ENCODE measurements at places on chromosomes 1 and 21.

DNA sequence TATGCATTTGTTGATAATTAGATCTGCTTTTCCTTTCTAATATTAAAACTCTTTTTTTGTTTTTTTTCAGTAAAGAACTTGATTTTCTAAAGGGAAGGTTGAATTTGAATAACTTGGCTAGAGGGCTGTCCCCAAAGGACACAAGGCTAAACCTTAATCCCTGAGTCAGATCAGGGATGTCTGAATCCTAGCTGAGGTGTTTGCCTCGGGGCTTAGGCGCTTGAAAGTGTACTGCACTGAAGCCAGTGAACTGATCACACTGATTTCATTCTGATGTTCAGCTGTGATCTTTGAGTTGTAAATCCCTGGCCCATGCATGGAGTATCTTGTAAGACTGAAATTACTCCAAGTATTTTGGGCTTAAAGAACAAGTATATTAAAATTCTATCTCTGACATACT is 42.8 kb downstream of the MTR start:
- DNase-seq, result no peak

GRCh38 chr1:75400716-75401115 is 210.2 kb downstream of the SLC44A5 start:
- DNase-seq, result no peak

GRCh38 chr1:31244326-31244725 is 4.6 kb upstream of the NKAIN1 start:
- DNase-seq, result no peak

DNA sequence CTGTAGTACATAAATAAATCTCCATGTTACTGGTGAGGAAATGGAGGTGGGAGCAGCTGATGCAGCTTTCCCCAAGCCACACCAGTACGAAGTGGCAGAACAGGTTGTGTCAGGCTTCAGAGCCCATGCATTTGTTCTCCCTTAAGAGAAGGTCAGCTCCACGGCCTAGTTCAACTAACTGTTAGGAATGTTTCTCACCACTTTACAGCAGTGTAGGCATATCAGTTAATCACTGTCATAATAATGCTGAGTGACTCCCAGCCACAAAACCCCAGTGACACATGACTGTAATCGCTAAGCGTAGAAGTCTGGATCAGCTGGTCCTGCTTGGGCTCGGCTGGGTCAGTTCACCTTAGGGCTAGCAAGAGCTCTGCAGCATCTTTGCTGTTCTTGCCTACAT is 90.4 kb downstream of the VPS26C start:
- no peak for DNase-seq

DNA sequence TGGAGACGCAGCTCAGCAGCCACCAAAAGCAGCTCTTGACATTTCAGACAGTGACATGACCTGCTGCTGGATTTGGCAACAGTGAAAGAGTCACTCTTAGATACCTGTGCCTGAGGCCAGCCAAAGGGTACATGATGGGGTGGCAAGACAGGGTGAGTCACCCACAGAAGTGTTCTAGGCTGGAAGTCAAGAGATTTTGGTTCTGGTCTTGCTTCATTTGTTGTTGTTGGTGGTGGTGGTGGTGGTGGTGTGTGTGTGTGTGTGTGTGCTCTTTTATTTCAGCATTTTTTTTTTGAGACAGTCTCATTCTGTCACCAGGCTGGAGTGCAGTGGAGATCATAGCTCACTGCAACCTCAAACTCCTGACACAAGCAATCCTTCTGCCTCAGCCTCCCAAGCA is 25.8 kb downstream of the SHISAL2A start:
- DNase-seq, result no peak

DNA sequence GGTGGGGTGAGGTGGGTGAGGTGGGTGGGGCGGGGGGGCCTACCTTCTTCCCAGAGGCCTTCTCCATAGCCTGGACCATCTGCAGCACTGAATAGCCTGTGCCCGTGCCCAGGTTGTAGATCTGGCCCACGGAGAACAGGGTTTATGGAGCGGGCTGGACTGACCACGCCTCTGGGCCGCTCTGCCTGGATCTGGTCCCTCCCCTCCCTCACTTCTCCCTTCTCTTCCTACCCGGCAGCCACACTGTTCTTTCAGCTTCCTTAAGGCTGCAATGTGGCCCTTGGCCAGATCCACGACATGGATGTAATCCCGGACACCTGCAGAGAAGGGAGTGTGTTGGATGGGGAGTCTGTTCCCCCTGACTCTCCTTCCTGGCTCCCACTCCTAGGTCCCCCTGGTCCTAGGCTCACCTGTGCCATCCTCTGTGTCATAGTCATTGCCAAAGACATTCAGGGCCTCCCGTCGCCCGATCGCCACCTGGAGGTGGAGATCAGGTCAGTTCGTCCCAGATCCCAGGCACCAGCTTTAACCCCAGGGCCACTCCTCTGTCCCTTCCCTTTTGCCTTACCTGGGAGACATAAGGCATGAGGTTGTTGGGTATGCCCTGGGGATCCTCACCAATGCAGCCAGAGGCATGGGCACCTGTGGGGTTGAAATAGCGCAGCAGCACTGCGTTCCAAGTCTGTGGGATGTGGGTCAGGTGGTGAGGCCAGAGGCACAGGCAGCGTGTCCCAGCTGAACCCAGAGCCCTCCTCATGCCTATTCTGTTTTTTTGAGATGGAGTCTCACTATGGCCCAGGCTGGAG is 3.9 kb downstream of the GALE start:
- no peak for DNase-seq

- DNase-seq, result no peak
Measured at GRCh38 chr1:221697923-221698425, 43.9 kb downstream of the DUSP10 start.

GRCh38 chr1:156104065-156104810 is 10.3 kb upstream of the LMNA start:
- DNase-seq, result no peak

DNA sequence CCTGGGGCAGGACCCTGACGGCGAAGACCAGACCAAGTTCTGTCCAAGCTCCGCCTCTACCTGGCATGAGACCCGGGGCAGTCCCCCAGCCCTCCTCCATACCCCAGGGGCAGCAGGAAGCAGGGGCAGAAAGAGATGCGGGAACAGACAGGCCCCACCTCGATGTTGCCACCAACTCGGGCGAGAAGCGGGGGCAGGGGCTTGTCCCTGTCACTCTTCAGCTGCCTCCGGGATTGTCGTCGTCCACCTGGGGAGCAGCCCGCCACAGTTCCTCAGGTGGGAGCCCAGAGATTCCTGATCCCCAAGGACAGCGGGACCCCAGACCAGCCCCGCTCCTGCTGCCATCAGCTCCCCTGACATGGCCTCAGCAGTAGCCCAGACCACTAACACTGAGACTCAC is 54.8 kb downstream of the CHD5 start:
- no peak for DNase-seq

GRCh38 chr1:208748387-208749165 is 504.4 kb upstream of the PLXNA2 start:
- no peak for DNase-seq

GRCh38 chr1:39268112-39268581 is 63.7 kb downstream of the MACF1 start:
- DNase-seq, result no peak

DNA sequence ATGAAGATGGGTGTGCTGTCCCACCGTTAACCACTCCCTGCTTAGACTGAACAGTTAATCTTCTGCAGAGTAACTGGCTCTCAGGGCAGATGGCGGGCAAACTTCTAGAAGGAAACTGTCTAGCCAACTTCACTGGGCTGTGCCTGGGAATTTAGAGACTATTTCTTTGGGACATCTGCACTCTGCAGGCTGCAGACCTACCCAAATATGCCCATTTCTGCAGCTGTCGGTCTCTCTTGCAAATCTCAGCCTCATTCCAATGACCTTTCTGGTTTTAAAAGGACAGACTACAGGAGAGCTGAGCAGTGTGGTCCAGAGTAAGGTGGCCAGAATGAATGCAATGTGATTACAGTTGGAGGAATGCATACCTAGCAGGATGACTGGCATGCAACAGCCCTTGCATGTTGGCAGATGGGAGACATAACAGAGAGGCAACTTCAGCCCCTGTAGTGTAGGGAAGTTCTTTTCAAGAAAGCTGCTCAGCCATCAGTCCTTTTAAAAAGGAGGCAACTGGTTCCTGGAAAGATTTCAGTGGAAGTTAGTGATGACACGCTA is 26.3 kb upstream of the IL20 start:
- DNase-seq, result no peak

DNA sequence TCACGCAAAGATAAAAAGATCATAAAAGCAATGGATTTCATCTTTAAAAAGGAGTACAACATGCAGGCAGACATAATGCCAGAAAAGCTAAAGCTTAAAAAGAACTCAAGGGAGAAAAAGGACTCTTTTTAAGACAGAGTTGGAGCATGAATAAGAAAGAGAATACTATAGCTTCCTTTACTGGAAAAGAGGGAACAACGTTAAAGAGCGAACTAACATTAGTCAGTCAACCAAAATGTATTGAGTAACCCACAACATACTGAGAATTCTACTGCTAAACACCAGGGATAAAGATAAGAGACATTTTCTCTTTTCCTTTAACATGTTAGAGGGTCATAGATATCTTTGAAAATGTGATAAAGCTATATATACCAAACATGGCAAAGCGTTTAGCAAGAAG is 182.0 kb downstream of the DUSP10 start:
- no peak for DNase-seq

DNA sequence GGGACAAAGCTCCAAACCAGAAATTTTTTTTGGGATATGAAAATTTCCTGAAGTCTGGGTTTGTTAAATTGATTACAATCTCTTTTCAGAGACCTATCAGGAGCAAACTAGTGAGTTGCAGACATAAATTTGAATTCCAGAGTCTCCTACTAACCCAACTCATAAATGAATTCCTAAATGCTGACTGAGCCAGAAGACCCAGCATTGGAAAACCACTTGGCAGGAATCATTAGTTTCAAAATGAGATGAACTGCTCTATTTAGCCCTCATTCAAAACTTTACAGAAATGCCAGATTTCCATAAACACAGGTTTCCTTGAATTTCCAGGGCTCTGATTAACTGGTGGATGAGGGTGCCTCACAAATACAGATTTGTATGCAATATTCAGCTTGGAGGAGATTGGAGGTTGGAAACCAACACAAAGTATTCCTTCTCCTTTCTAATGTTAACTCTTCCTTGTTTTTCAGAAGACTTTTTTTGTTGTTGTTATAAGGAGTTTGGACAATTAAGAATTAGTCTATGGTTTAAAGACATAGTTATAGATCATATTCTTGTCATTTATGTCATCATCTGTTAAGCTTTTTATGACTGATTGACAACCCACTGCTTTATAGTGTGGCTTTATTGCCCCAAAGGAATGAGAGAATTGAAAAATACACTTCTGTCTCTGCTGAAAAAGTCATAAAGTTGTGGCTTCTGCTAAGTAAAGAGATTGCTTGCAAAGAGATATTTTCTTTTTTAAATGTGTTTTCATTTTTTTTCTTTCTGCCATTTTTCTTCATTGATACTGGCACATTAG is 222.8 kb downstream of the HLX start:
- no peak for DNase-seq

DNA sequence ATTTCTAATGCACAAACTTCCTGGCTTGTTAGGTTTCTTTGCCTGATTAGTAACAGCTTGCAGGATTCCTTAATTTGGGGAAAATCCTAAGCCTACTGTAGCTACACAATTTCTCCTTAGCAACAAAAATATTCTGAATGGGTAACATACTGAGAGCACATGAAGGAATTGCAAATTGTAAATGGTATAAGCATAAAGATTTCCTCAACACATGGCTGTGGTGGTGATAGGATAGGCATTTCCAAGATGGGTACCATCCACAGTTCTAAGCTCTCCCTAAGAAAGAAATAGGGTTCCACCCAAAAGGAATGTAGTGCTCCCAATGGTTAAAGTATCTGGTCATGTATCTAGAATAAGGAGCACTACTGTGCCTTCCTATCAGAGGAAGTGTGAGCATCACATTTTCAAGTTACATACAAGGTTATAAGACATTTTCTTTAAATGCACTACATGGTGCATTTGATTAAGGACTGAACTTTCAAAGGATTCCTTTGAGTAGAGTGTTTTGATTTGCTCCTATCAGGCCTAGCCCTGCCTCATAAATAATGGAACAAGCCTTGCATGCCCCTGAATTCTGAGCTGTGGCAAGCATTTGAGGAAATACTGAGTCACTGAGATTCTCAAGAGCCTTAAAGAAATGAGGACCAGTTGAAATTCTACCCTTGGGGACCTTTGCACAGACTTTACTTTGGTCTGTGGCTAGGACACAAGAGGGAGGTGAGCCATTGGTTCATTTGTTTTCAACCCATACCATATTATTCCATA is 286.4 kb downstream of the PTBP2 start:
- no peak for DNase-seq

DNA sequence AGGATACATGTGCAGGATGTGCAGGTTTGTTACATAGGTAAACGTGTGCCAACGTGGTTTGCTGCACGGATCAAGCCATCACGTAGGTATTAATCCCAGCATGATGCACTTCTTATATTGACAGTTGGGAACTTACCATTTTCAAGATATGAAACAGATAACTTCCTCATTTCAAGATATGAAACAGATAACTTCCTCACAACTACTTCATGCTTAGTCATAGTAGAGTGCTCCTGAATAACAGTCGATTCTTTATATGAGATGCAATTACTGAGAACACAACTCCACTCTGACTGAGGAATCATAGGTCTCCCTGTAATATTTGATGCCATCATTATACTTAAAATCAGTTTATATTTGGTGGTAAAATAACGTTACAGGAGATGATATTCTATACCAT is 1124.3 kb downstream of the AMY1C start:
- DNase-seq, result no peak

GRCh38 chr1:162458236-162458635 is 39.4 kb upstream of the UHMK1 start:
- no peak for DNase-seq

DNA sequence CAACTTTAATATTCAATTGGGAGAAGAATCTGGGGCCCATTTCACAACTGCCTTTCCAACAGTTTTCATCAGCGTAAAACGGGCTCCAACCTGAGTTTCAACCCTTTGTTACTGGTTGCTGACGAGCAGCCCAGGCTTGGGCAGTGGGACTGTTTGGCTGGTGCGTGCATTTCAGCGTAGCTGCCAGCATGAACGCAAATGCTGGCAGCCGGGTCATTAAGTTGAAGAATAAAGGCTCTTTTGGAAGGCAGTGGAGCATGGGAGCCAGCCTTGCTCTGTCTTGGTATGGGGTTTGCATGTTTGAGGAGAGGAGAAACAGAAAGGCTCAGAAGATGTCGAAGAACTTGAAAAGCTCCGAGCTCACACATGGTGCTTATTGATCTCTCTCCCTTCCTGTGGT is 40.7 kb downstream of the WDR3 start:
- no peak for DNase-seq
